ENCODE measurements at places on chromosomes 6 and 20.

DNA sequence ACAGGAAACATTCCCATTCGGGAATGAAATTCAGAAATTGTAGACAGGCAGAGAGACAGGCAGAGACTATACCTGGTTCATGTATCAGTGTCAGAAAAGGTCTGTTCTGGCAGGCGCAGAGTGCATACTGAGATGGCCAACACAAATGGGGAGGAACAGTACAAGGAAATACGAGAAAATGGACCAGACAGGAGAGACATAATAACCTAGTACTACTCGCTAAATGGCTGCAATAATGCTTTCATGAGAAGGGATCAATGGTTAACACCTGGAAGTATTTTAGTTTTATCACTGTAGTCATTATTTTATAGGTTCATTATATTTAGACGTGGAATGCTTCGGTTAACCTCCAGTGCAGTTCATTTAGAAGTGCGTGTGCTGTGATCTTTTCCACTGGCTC is 58.9 kb downstream of the CD83 start:
- DNase-seq: no peak

DNA sequence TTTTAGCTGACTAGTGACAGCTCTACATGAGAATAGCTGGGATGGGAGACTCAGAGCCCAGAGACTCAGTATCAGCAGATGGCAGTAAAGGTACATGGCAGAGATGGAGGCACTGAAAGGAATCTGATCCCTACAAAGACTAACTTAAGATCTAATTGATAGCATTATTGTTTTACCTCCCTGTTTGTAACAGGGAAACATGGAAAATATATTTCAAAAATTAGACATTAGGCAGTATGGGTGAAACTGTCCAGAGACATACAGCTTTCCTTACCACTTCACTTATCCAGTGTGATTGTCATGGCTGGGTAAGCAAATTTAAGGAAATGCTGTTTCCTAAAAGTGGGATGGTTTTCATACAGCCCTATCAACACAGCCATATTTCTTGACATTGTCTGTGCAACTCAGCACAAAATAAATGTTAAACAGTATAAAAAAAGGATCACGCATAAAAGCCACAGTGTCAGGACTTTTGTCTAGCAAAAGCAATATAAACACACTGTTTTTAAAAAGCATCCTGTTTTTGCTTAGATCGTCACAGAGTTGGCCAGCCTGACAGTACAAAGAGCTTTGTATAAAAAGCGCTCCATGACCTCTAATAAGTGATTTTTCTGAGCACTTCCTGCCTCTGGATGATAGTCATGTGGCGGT is 376.9 kb downstream of the PHF3 start:
- peak; percentile 47 for DNase-seq

DNA sequence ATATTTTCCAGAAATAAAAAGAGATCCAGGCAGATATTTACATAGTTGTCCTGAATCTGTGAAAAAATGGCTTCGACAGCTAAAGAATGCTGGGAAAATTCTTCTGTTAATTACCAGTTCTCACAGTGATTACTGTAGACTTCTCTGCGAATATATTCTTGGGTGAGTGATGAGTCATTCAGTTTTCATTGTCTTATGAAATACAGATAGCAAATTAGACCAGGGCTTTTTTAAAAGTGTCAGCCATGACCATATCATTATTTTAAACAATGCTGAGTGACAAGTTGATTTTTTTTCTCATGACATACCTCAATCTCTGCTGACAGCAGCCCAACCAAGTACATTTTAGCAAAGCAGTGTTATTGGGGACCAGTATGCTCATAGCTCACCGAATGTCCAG is 32.8 kb downstream of the TSPYL4 start:
- no peak for DNase-seq

GRCh38 chr6:97394160-97394748 is 111.2 kb upstream of the MMS22L start:
- DNase-seq: peak; percentile 19
